ENCODE measurements at places on chromosomes 3 and 15. TPM values are rescaled to one million over a fixed set of nuclear protein-coding genes. Genes with fewer than 3 reads are reported as not detected.

The A4GNT gene
- total RNA-seq: not detected

- no peak for DNase-seq
Observed at GRCh38 chr3:7917443-7918151, 584.0 kb upstream of the LMCD1 start.

- DNase-seq: no peak
Observed at GRCh38 chr3:17954801-17955200, 212.4 kb upstream of the TBC1D5 start.

The MINAR1 gene
- total RNA-seq: 0.20 TPM

DNA sequence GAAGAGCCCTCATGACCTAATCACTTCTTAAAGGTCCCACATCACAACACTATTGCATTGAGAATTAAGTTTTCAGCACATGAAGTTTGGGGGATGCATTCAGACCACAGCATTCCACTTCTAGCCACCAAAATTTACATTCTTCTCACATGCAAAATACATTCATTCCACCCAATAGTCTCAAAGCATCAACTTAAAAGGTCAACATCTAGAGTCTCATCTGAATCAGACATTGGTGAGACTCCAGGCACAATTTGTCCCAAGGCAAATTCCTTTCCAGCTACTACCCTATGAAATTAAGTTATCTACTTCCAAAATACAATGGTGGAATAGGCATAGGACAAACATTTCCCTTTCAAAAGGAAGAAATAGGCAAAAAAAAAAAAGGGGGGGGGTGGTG lies 64.9 kb downstream of the PLSCR2 start:
- DNase-seq: no peak

DNA sequence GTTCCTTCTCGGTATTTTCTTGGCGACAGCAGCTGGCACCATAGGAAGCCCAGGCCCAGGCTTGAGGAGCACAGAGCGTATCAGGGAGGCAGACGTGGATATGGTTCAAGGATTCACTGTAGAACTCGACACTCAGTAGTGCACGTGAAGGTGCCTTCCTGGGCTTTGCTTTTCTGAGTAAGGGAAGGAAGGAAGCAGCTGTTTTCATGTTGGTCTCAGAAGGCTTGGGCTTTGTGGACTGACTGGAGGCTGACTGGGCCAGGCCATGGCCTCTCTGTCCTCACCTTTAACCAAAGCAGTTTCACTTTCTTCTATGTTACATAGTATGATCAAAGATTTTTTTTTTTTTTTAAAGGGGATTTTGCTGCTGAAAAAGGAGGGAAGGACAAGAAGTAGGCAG lies 6.9 kb upstream of the GHRL start:
- DNase-seq: no peak

The PPARG gene
- total RNA-seq: not detected

DNA sequence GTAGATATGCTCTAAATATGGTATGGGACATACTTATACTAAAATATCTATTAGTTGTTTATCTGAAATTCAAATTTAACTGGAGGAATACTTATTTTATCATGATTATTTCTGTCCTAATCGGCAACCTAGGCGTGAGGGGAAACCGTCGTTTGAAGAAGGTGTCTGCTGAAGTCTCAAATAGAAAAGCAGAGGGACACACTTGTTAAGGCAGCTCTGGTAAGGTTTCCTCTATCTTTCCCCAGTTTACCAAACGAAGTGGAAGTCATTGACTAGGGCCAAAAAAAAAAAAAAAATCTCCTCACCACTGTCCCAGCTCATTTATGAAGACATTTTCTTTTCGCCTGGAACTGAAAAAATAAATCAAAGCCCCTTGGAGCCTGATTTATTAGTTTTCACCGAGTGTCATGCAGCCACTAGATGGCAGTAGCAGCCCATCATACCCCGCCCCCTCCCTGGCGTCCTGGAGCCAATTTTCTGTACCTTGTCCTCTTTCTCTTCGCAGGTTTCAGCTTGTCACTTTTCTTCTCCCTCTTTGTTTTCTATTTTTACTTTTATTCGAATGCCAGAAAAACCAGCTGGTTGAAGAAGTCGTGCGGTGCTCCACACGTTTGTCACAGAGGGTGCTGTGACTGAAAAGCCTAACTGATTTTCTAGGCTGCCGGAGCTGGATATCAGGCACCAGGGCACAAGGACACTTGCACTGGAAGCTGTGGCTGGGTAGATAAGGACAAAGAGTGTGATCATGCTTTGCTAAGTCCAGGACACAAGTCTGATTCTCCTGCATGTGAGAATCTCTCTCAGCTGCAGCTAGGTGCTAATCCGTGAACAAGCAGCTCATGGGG lies 238.7 kb downstream of the ZPLD1 start:
- peak; percentile 70 for DNase-seq

DNA sequence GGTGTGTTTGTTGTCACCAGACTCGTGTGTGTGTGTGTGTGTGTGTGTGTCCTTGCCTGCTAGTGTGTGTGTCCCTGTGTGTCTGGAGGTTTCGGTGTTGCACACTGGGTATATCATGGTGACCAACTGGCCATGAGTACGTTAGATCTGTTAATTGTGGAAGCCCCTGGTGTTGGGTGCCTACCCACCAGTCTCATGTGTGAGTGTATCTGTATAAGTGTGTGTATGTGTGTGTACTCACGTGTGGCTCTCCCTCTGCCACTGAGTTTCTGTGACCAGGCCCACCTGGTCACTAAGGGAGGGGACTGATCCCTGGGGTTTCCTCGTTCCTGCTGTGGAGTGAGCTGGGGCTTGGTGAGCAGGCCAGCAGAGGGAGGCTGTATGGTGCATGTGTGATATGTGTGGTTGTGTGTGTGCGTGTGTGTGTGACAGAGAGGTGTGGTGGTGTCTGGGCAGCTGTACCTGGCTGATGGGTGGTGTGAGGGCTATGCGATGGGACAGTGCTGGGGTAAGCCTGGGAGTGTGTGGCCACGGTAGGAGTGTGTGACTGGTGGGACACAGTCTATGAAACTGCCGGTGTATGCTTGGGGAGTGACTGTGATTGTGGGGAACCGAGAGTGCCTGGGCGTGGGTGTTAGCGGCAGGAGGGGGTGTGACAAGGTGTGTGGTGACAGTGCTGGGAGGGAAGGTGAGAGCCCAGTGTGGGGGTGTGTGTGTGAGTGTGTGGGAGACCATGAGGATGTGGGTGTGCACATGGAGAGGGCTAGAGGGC lies 1.8 kb downstream of the PRKCD start:
- DNase-seq: no peak

GRCh38 chr15:48040166-48040817 lies 80.5 kb upstream of the SLC24A5 start:
- DNase-seq: no peak

GRCh38 chr3:9704347-9705322 lies 1.0 kb downstream of the CPNE9 start:
- peak; percentile 78 for DNase-seq

The ABI3BP gene
- not detected for total RNA-seq

The BOC gene
- total RNA-seq: not detected

The ECE2 gene
- not detected for total RNA-seq

GRCh38 chr3:184737063-184737462 lies 25.2 kb upstream of the MAGEF1 start:
- no peak for DNase-seq

GRCh38 chr3:99502871-99503270 lies 135.5 kb upstream of the COL8A1 start:
- DNase-seq: no peak

DNA sequence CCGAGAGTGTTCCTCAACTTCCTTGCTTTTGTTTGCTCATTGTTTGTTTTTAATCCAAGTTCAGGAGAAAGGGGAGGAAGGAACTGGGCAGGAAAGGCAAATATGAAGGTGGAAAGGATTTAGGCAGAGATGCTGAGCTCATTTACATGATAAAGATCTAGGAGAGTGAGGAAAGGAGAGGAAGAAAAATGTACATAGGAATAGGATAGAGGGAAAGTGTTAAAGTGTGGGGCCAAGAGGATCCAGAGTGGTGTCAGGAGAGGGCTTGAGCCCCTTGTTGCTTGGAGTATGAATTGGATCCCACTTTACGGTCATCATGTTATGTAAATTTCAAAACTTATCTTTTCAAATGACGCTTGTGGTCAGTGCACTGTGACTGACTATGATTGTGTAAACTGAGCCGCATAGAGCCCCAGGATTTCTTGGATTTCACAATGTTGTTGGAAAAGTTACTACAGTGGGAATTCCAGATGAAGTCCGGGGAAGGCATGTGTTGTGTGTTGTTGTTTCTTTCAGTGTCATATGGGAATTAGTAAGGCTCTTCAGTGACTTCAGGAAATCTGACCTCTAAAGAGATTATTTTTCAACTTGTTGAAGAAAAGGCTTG lies 15.0 kb upstream of the PLD1 start:
- DNase-seq: no peak

GRCh38 chr3:192186498-192186897 lies 540.8 kb downstream of the FGF12 start:
- no peak for DNase-seq

The C3orf20 gene
- total RNA-seq: not detected

DNA sequence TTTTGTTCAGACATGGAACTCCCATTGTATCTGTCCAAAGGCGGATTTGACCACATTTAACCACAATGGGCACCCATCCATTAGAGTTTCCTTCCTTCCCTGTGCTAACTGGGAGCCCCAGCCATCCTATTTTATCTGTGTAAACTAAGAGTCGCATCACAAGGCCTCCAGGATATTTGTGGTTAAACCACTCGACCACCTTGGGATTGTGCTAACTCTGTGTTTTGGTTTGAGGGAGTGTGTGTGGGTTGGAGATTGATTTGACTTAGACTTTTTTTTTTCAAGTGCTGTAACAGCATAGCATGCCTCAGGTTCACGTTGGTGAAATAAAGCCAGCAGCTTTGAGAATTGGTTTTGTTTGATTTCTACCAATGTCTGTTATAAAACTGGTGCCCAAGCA lies 100.4 kb upstream of the TP63 start:
- DNase-seq: no peak

- no peak for DNase-seq
Observed at GRCh38 chr3:18575573-18575972, 150.4 kb upstream of the SATB1 start.

The EXD1 gene
- 0.03 TPM for total RNA-seq

The IL17RD gene
- total RNA-seq: 34.4 TPM

The CCDC39 gene
- not detected for total RNA-seq

The ITGA11 gene
- total RNA-seq: 11.6 TPM

DNA sequence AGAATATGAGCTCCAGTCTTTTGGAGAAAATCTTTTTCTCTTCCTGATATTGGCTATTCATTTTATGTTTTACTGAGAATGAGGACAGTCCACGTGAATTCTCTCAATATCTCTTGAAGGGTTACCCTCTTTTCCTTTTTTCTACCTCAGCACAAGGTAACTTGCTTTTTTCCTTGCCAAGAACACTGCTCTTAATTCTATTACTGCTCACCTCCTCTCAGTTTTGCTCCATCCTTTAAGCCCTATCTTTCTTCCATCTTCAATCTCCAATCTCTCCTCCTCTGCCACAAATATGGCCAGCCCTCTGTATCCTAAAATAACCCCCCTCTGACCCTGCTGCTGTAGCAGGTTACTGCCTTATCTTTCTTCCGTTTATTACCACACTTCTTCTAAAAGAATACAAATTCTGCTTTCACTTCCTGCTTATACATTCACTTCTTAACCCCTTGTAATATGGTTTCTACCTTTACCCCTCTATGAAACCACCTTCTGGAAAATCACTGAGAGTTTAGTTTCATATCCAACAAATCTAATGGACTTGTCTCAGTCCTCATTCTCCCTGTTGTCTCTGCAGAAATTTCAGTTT lies 89.0 kb downstream of the NFKBIZ start:
- DNase-seq: no peak

The CATSPER2 gene
- not detected for total RNA-seq

The SHC4 gene
- total RNA-seq: not detected

The SLC2A2 gene
- total RNA-seq: not detected

The B3GNT5 gene
- not detected for total RNA-seq

- DNase-seq: no peak
Observed at GRCh38 chr3:103968751-103969150, 1398.0 kb upstream of the ALCAM start.

The GATM gene
- 26.7 TPM for total RNA-seq

The RTP4 gene
- not detected for total RNA-seq

GRCh38 chr3:16741890-16742289 lies 136.7 kb upstream of the DAZL start:
- no peak for DNase-seq

The TMCO5A gene
- total RNA-seq: not detected

The EPHA6 gene
- total RNA-seq: not detected

- no peak for DNase-seq
Observed at GRCh38 chr15:83709241-83709640, 55.3 kb downstream of the ADAMTSL3 start.

The HRH1 gene
- total RNA-seq: not detected

DNA sequence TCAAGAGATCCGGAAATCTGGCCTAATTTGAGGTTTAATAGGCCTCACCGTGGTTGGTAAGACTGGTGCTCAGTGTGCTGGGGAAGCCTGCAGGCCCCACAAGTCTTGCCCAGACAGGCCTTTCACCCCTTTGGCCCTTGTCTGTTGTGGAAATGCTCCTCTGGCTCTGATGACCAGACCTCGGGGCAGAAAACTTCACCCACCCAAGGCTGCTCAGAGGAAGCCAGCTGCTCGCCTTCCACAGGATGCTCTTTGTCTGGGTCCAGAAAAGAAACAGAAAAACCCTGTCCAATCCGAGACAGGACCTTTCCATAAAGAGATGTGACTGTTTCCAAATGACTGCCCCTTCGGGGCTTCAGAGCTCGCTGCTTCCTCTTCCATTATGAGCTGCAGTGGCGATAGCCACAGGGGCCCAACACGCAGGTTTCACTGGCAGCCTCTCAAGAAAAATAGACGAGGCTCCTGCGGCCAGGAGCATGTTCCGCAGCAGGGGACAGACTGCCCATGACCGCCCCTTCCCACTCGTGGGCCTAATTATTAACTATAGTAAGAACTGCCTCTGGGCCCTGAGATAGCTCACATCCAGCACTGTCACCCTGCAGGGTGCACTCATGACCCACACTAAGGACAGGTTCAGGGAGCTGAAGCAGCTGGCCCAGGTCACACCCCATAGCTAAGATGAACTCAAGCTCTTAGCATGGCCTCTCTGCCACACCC lies 6.8 kb upstream of the SNX22 start:
- DNase-seq: no peak

- DNase-seq: no peak
Observed at GRCh38 chr3:133489466-133490085, 83.9 kb upstream of the CDV3 start.

DNA sequence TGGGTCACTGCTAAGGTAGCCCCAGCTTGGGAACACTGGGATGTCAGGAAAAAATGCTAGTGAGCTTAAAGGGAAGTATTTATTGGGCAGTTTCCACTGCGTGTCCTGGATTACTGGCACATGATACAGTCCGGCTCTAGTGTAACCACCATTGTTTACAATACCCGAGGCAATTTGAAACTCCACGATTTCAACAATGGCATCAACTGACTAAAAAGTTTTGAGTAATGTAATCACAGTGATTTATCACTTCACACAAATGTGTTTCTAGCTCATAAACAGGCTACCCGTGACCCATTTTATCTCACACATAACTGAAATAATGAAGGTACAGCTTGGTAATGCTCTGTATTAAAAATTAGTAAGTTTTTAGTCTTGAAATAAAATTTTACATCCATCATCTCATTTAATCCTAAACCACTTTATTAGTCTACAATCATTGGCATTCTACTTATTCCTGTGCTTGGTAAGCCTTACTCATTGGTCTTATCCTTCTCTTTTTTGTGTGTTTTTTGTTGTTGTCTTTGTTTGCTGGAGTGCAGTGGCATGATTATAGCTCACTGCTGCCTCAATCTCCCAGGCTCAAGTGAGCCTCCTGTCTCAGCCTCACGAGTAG lies 7.6 kb downstream of the ZMAT3 start:
- no peak for DNase-seq

The RARRES1 gene
- not detected for total RNA-seq

The POPDC2 gene
- total RNA-seq: 0.06 TPM
